Right atrium auricular region (tissue), 2 donors: ENCODE measurements at places on chromosomes 4 and X. TPM values are rescaled to one million over a fixed set of nuclear protein-coding genes. Genes with fewer than 3 reads are reported as not detected.

- no peak for DNase-seq
Observed at GRCh38 chr4:151940291-151940690, 179.5 kb upstream of the GATB start.

- DNase-seq = no peak
Observed at GRCh38 chrX:1341545-1342184, 5.1 kb downstream of the IL3RA start.

- DNase-seq = no peak
Observed at GRCh38 chrX:10854594-10854993, 234.2 kb upstream of the MID1 start.

DNA sequence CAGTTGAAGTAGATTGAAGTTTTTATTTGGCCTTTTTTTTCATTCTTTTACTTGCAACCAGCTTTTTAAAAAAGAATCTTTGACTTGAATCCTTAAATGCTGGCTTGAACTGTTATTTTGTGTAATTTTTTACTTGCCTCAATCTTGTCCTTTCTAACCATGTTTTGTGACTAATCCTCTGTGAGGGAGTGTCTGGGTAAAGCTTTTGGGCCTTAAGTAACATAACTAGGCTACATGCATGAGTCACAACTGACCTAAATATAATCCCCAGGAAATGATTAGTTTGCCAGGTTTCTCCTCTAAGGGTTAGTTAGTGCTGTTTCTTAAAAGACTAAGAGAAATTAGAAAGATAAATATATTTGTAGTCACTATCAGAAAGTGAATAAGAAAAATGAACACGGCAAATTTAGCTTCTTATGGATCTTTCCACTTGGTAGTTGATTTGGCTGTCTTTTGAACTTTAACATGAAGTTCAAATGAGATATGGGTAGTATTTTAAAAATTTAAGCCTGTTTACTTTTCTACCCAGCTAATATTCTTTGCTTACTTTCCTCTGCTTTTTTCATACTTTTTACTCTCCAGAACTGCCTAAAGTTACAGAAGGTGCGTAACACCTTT lies 13.0 kb downstream of the EXOC1 start:
- no peak for DNase-seq

DNA sequence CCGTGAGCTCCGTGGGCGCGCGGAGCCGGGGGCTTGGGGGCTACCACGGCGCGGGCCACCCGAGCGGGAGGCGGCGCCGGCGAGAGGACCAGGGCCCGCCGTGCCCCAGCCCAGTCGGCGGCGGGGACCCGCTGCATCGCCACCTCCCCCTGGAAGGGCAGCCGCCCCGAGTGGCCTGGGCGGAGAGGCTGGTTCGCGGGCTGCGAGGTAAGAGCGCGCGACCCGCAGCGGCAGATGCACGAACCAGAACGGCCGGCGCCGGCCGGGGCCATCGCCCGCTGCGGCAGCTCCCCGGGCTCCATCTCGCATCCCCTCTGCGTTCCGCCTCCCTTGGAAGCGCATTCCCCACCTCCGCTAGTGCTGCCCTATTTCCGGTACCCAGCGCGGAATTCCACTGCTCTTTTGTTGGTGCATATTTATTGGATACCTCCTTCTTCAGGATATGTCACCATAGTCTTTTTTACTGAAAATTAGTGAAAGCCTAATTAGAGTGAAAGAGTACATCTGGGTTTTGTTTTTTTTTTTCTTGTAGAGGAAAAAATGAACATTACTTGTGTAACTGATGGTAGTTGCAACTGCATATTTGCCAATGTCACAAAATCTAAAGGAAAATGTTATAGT lies 797 bp downstream of the PKD2 start:
- DNase-seq = no peak

GRCh38 chr4:67160394-67160793 lies 384.9 kb downstream of the CENPC start:
- no peak for DNase-seq

- DNase-seq = no peak
Observed at GRCh38 chrX:123920105-123920785, 41.3 kb upstream of the STAG2 start.

GRCh38 chrX:14936561-14936960 lies 63.3 kb downstream of the MOSPD2 start:
- no peak for DNase-seq

GRCh38 chrX:44062840-44063239 lies 89.7 kb upstream of the NDP start:
- no peak for DNase-seq

GRCh38 chr4:173269280-173269679 lies 64.9 kb downstream of the HMGB2 start:
- DNase-seq = no peak

DNA sequence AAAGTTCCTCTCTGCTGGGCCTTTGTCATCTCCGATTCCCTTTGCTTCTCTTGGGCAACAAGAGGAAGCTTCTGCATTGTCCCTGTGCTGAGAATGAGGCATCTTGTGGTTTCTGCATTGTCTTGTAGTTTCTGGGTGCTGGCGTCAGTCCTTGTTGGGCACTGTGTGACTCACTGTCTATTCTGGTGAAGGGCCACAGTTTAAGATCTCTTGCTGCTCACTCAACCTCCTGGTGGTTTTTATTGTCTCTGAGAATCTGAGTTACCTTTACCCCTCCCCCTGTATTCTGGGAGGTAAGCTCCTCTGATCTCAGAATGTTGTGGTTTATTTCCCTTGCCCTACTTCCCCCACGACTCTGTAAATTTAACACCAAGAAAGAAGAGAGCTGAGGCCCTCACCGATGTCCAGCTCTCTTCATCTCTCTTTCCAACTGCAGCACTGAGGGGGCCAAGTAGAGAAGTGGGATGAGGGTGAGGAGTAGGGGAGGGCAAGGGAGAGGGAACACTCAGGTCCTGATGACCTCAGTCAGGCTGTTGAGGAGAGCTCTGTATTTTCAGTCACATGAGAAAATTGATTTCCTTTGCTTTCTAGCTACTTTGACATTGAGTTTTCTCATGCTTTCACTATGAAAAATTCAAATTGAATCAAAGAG lies 441.6 kb upstream of the PITX2 start:
- DNase-seq = no peak

DNA sequence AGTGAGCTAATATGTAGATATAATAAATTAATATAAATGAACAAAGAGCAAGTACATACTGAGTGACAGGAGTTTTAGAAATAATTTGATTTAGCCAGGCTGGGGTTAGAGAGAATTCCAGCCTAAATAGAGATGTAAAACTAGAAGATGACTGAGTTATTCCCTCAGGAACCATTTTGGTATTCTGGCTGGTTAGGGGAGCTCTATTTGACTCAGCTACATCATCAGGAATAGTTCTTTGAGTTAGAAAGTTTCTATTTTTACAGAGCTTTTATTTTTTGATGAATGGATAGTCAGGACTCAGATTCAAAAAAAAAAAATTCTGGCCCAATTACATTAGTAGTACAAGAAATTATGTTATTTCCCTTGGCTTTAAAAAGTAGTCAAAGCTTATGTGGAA lies 180.4 kb upstream of the MID1 start:
- DNase-seq = no peak

DNA sequence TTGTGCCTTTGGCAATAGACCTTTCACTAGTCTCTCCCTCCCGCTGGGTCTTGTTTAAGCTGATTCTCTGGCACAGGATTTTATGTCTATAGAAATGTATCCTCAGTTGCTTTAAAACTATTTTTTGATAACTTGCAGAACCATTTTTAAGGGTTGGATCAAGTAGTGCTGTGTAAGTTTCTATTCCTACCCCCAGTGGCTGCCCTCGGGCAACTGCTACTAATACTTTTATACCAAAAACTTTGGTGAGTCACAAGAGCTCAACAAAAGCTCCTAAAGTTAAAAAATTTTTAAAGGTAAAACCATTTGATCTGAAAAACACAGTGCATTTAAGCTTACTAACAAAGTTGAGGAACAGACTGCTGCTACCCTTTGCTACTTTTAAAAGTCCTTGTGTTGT lies 1460.6 kb upstream of the PCDH7 start:
- DNase-seq = no peak

GRCh38 chr4:34108391-34108790 lies 2135.9 kb downstream of the ARAP2 start:
- no peak for DNase-seq

The UNC5C gene
- 3.8 TPM for total RNA-seq

The CLCN4 gene
- 37.6 TPM for total RNA-seq

The MAP7D3 gene
- total RNA-seq = 10.8 TPM

The TGIF2LX gene
- not detected for total RNA-seq

The DRD5 gene
- 0.24 TPM for total RNA-seq

The ADAMTS3 gene
- 2.8 TPM for total RNA-seq

The BEND4 gene
- total RNA-seq = not detected

The PCDH10 gene
- 0.44 TPM for total RNA-seq

The CSN1S1 gene
- total RNA-seq = not detected

The VEGFC gene
- total RNA-seq = 8.6 TPM

The PNCK gene
- total RNA-seq = 4.0 TPM

The ABCG2 gene
- total RNA-seq = 2.9 TPM
